ENCODE measurements at places on chromosomes 4 and X.

DNA sequence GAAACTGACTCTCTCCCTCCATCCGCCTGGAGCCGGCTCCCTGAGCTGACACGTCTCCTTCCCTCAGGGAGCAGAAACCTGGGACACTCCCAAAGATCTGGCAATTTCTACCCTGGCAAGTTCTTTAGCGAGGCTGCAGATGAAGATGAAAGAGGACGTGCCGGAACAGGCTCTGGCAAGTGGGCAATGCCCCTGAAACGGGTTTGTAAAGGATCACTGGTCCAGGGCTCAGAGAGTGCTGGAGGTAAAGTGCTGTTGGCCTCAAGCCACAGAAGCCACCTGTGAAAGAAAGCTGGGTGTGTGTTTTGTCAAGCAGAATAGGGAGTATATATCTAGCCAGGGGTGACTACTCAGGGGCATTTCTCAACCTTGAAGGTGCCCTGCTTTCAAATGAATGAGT lies 131.4 kb upstream of the ATP6AP2 start:
- no peak for DNase-seq

GRCh38 chrX:38837389-38837788 lies 36.1 kb downstream of the MID1IP1 start:
- DNase-seq: no peak

GRCh38 chr4:83209419-83209818 lies 75.2 kb downstream of the COQ2 start:
- DNase-seq: no peak

DNA sequence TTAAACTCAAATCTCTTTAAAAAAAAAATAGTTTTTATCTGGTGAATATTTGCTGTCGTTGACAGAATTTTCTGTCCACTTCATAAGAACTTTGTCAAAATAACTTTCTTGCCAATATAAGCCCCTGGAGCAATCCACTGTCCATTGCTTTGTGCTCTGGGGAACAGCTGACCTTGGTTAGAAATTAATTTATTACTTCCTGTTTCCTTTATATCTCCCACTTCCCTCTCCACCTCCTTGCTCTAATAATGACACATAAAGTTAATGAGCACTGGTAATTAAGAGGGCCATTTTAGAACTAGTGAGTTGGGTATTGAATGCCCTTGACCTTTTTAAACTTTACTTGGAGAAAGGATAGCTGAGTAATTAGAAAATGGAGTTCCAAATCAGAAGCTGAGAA lies 151.3 kb upstream of the LEF1 start:
- no peak for DNase-seq

DNA sequence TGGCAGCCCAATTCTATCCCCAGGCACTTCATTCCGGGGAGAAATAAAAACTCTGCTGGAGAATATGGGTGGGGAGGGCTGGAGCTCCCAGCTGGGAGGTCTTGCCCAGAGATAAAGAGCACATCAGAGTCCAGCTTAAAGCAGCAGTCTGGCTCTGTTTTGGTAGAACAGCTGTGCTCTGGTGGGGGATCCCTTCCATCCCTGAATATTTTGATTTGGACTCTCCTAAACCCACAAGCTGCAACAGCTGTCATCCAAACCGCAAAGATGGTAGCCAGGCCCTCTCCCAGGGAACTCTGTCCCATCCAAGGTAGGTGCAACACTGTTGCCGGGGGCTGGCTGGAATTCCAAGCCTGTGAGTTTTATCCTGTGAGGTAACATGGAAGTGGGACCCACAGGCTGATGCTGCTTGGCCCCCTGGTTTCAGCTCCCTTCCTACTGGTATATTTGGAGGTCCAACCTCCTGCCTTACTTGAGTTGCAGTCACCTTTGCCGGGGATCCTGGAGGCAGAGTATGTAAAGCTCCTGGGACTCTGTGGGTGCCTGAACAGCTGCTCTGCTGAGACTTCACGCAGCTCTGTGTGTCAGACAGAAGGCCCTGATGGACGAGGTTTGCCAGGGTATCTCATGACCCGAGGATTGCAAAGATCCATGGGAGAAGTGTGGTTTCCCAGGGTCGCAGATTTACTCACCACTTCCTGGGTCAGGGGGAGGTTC lies 203.5 kb upstream of the ITM2A start:
- no peak for DNase-seq

DNA sequence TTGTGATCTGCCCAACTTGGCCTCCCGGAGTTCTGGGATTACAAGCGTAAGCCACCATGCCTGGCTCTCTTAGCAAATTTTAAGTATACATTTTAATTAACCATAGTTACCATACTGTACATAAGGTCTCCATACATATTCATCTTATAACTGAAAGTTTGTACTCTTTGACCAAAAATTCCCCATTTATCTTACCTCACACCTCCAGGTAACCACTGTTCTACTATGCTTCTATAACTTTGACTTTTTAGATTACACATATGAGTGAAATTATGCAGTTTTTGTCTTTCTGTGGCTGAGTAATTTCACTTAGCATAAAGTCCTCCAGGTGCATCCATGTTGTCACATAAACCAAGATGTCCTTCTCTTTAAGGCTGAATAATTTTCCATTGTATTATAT lies 17.4 kb downstream of the C4orf51 start:
- DNase-seq: no peak

All from NCI-H1417 treated with DMSO at 0.1 percent for 48 hours (cell line).